ENCODE measurements at places on chromosomes 5 and 9.
A peak's percentile ranks its signal among the peaks of the same experiment; 100 is the strongest.

- DNase-seq: no peak
Observed at GRCh38 chr9:14413812-14414211, 99.9 kb upstream of the NFIB start.

DNA sequence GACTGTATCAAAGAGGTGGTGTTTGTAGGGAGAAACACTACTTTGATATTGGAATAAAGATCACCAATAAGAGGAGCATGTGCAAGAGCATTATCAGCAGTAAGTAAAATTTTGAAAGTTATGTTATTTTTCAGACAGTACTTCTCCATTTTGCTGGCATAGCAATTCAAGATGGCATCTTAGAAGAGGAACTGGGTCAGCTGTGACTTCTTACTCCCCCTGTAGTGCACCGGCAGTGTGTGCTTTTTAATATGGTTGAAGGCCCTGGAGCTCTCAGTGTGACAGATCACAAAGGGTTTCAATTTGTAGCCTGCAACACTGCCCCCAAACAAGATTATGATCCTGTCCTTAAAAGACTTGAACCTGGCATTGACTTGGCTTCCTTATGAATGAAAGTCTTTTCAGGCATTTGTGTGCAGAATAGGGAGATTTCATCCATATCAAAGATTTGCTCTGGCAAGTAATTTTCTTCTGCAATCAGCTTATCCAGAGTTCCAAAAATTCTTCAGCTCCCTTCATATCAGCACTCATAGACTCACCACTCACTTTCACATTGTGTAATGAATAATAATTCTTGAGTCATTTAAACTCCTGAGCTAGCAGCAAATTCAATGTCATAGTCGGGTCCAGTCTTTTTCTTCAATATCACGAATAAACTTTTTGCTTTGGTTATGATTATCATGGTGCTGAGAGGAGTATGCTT lies 105.7 kb upstream of the MAMDC2 start:
- peak; percentile 36 for DNase-seq

DNA sequence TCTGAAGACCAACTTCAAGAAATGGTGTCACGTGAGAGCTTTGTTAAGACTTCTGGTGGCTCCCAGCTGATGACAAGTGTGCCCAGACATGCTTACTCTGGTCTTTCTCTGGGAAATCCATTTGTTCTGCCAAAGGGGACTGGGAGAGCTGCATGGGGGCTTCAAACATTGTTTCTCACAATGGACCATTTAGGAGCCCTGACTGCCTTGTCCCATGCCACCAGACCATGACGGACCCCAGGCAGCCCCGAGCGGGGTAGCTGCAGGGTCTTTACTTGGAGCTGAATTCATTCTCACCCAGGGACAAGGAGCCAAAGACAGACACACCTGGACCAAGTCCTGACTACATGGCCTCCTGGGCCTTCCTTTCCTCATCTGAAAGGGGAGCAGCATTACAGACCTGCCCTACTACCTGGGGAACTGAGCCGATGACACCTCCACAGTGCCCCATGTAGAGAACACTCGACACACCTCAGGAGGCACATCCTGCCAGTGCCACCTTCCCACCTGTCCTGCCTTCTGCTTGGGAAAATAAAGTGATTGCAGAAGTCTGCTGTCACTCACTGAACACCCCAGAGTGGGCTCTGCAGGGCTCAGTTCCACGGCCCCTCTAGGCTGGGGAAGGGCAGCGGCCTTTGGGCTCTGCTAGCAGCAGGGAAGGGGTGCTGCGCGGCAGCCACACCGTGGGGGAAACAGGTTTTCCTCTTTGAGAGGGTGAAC lies 169.0 kb downstream of the DAB2IP start:
- DNase-seq: no peak

GRCh38 chr5:163914910-163915309 lies 409.5 kb downstream of the MAT2B start:
- DNase-seq: no peak

DNA sequence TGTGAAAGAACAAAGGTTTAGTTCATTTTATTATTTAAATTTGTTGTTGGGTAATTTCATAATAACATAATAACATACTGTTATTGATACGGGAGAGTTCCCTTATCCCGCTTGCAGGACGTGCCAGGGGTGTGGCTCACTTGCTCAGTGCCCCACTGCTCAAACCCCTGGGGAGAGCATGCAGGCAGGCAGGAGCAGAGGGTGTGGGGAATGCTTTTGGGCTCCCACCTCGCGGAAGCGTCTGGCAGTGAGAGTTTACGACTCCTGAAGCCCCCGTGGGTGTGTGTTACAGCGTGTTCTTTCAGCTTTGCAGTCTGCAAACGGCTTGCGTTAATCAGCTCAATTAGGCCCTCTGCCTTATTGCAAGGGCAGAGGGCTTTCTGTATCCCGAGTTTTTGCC lies 675.9 kb downstream of the SEMA5A start:
- no peak for DNase-seq

GRCh38 chr5:92678640-92679039 lies 902.4 kb downstream of the NR2F1-AS1 start:
- DNase-seq: no peak

- no peak for DNase-seq
Observed at GRCh38 chr9:130543859-130544258, 35.5 kb upstream of the FUBP3 start.

GRCh38 chr5:96517295-96517694 lies 84.2 kb upstream of the PCSK1 start:
- DNase-seq: no peak

DNA sequence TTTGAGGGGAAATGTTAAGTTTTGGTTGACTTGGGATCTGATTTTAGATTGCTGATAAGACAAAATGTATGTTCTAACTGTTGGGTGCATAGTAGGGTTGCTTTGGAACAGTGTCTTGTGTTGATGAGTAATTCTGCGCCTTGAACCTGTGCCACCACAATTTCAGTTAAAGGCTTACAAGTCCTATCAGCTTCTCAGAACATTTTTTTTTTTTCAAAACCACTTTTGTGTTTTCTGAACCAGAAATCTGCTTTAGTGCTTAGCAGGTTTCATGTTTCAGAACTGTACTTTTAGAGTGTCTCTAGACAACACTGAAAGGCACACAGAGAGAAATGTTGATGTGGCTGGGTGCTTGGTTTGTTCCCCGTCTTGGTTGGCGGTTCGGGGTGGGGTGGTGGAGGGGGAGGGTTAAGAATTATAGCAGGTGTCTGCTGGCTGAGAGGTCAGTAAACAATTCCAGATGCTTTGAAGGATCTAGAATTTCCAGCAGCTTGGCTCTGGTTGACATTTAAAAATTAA lies 84.6 kb downstream of the ANKRD55 start:
- no peak for DNase-seq

GRCh38 chr9:124202447-124202971 lies 55.2 kb upstream of the NEK6 start:
- DNase-seq: peak; percentile 97

DNA sequence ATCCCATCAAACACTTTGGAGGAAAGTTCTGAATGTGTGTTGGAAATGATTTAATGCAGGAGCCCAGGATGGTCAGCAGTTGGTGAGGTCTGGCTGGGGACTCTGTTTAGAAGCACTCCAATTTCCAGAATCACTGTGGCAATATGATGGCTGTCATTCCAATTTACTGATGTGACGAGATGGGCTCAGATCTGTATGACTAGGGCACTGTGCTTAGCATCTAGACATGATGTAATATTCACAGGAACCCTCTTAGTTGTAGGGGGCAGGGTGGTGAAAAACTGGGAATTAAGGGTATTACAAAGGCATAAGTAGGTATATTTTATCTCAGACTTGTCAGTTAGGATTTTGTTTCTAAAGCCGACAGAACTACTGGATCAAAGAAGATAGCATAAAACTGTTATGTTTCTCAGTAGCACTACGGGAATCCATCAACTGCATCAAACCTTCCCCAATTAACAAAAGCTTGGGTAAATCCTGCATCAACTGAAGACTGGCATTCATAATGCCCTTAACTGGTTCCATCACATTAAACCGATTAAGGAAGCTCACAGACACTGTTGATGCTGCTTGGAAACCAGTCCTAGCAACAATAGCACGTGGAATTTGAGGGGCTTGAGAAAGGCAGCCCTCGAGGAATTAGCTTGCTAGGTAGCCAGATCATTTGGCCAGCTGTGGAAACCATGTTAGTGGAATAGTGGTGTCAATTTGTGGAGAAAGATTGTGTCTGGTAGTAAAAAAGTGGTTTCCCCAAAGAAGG lies 86.1 kb downstream of the SV2C start:
- no peak for DNase-seq

- DNase-seq: peak; percentile 4
Observed at GRCh38 chr5:143862271-143862670, 50.3 kb downstream of the HMHB1 start.

DNA sequence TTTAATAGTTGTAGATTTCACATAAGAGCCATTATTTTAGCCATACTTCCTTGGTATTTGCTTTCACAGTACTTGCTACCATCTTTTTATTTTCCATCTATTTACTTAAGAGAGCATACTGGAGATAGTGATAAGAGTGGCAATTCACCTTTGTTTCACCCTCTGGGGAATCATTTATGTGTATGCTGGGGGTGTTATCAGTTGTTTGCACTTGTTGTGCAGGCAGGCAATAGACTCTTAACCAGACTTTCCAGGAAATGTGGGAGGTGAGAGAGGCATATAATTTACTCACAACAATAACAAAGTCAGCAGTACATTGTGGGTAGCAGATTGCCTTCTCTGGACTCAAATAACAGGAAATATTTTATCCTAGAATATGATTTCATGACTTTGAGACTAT lies 1018.3 kb downstream of the CDH12 start:
- no peak for DNase-seq

DNA sequence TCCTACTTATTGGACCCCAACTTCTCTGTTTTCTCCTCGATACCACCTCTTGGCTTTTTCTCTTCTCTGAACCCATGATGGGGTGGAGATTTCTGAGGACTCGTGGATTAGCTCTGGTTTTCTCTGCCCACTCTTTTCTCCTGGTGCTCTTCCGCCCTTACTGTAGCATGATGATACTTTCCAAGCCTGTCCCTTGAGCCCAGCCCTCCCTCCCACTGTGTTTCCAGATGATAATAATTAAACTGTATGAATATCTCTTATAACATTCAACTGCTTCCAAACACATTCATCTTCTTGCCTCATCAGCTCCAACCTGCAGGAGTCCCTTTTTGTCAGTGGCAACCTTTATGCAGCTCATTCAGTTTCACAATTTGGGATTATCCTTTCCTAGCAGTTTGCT lies 494.2 kb upstream of the KLF4 start:
- DNase-seq: no peak

- no peak for DNase-seq
Observed at GRCh38 chr9:38041564-38042243, 27.3 kb downstream of the SHB start.

DNA sequence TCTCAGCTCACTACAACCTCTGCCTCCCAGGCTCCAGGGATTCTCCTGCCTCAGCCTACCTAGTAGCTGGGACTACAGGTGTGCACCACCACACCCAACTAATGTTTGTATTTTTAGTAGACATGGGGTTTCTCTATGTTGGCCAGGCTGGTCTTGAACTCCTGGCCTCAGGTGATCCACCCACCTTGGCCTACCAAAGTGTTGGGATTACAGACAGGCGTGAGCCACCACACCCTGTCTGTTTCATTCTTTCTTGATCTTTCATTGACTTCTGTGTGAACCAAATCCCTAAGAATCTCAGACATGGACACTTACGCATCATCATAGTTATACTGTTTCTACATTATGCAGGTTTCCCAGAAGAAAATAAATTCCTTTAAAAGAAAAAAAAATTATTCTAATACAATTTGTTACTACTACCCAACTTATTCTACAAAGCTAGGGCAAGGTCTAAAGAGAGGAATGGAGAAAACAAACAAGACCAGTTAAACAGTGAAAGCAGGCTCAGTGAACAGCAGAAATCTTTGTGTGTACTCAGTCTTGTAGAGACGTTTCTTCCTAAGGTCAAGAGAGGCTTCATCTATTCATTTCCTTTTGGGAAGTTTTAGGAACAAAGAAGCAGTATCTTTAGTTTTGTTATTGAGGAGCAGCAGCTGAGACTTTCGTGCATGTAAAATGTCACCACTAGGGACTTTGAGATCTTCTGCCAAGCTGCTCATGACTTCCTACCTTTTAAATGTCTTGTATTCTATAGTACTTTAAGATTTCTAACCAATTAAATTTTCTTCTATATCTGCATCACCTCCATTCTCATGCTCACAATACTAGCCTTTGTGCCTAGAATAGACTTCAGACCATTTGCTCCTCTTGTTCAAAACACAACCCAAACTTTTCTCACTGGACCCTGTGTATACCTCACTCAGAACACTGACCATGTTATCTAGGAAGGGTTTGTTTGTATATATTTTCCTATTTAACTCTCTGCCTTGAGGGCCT lies 5.6 kb upstream of the HMGCR start:
- DNase-seq: no peak

DNA sequence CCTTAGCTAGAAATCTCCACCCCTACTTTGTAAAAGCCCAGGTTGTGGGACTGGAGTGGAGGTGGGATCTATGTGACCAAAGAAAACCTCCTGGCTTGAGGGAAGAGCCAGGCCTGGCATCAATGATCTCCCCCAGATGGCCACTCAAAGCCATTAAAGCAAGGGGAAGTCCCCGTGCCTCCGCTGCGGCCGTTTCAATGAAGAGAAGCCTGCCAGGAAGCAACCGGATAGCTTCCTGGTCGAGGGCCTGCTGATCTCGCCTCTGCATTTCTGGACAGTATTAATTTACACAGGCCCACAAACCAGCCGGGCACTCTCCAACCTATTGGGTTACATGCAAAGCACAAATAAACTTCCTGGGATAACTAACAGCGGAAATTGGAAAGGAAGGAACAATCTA lies 160.5 kb upstream of the MSX2 start:
- no peak for DNase-seq

GRCh38 chr5:146580237-146580636 lies 64.2 kb upstream of the GPR151 start:
- no peak for DNase-seq

DNA sequence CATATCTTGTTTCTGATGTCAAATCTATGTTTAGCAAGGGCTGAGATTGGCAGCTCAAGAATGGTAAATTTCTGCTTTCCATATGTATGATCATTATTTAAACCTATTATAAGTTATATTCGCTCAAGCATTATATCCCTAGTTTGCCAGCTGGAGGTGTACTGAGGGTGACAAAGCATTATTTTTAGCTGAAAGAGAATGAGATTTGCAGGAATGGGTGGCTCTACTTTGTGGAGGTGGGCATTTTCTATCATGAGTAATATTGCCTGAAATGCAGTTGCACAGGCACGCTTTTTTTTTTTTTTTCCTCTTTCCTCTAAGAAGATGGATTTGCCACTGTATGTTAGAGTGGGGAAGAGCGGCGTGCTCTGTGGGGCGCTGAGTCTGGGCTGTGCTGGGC lies 393.8 kb downstream of the EBF1 start:
- no peak for DNase-seq
